ENCODE measurements at places on chromosomes 6 and 20.

- no peak for DNase-seq
Observed at GRCh38 chr20:63283397-63284082, 9.4 kb upstream of the COL20A1 start.

- no peak for DNase-seq
Observed at GRCh38 chr20:58553166-58553696, 38.0 kb upstream of the APCDD1L start.

- DNase-seq: no peak
Observed at GRCh38 chr20:19807946-19808330, 49.9 kb downstream of the RIN2 start.

DNA sequence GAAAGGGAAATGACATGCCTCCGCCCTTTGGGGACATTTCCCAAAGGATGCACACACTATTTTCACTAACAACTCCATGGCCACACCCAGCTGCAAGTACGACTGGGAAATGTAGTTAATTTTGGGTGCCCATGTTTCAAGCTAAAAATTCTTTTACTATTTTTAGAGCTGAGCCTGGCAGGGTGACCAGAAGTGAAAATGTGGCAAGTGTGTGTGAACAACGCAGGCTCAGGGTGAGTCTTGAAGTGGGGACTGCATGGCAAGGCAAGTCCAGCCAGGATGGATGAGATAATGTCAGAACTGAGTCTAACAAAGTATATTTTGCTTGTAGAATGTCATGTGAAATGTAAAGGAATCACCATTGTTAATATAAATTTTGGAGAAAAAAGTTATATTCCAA, 17.0 kb upstream of the CD109 start:
- DNase-seq: no peak

DNA sequence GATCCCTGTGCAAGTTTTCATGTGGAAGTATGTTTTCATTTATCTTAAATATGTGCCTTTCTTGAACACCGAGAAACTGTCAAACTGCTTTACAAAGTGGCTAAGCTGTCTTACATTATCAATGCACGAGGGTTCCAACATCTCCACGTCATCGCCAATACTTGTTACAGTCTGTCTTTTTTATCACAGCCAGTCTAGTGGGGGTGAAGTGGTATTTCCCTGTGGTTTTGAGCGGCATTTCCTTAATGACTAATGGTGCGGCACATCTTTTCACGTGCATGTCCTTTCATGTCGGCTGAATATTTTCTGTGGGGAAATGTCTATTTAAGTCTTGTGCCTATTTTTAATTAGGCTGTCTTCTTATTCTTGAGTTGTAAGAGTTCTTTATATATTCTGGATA, 280.4 kb downstream of the FOXC1 start:
- peak; percentile 28 for DNase-seq

DNA sequence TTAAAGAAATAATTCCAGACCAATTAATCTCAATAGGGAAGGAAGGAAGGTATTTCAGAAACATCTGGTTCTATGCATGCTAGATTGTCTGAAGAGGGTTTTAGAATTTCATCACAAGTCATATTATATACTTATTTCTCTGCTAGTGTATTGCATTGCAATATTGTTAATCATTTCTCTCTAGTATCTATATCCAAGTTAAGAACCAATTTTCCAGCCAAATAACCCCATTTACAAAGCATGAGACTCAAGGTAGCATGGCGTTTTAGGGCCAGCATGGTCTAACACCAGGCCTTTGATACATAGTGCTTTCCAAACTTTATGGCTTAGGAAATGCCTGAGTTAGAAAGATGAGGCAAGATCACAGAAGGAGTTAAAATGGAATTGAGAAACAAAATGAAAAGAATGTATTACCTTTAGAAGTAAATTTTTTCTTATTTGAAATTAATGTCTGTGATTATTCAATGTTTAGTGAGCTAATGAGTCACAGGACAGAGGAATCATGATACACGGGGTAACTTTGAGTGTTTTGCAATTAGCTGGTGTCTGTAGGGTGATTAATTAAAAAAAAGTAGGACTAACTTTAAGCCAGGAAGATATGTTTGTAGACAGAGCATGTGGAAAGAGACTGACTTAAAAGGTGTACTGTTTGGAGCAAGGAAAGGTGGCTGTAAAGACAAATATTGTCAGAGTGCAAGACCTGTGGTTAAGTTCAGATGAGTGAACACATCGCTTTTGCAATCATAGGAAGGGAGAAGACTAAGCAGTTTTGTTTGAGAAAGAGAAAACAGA, 1006.2 kb upstream of the CITED2 start:
- DNase-seq: no peak

GRCh38 chr6:21486115-21486514, 107.4 kb upstream of the SOX4 start:
- no peak for DNase-seq

DNA sequence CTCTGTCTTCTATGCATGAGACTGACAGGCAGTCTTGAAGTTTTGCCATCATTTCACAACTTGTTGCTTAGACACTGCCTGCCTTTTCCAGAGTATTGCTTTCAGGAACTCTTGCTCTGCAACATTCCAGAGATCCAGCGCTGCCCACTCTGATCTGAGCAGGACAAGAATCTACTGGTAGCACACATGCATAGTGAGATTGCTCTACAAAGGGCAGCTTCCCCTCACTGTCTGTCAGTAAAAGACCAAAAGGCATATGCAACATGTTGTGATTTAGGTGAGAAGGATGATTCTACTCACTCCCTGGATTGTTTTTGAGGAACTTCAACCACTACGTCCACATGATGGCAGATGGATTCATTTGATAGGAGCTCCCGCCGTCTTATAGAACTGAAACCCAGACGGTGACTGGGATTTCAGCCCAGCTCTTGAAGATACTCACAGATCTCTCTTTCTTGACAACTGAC, 259.1 kb downstream of the ARID1B start:
- DNase-seq: no peak

DNA sequence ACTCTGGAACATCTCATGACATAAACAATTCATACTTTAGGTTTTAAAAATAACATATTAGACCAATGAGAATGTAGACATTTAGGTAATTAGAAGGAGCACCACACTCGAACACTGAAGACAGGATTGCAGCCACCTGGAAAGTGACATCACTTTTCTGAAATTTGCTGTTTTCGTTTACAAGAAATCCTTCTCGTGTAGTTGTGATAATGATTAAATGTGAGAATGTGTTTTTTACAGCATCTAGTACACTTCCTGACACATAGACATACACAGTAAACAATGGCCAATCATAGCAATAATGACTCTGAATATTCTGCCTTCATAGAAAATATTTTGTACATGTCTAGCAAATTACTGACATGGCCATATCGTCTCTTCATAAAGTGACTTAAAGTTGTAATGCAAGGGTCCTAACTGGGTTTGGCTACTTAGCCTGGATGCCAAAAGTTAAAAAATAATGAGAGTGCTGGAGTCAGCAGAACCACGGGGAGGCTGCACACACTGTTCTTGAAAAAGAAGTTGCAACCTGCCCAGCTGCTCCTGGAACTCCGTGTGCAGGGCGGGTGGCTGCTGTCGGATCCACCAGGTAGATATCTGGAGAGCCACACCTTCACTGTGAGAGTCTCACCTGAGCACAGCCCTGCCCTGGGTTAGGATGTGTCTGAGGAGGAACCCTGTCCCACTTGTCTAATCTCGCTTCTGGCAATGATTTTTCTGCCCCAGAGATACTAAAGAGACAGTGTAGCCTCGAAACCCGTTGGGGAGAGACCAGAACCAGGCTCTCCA, 212.9 kb downstream of the QKI start:
- no peak for DNase-seq
